ENCODE measurements at places on chromosomes 5 and 9.

GRCh38 chr5:173020643-173021042, 35.5 kb upstream of the CREBRF start:
- no peak for DNase-seq

- no peak for DNase-seq
Measured at GRCh38 chr5:17180864-17181723, 36.3 kb upstream of the BASP1 start.

DNA sequence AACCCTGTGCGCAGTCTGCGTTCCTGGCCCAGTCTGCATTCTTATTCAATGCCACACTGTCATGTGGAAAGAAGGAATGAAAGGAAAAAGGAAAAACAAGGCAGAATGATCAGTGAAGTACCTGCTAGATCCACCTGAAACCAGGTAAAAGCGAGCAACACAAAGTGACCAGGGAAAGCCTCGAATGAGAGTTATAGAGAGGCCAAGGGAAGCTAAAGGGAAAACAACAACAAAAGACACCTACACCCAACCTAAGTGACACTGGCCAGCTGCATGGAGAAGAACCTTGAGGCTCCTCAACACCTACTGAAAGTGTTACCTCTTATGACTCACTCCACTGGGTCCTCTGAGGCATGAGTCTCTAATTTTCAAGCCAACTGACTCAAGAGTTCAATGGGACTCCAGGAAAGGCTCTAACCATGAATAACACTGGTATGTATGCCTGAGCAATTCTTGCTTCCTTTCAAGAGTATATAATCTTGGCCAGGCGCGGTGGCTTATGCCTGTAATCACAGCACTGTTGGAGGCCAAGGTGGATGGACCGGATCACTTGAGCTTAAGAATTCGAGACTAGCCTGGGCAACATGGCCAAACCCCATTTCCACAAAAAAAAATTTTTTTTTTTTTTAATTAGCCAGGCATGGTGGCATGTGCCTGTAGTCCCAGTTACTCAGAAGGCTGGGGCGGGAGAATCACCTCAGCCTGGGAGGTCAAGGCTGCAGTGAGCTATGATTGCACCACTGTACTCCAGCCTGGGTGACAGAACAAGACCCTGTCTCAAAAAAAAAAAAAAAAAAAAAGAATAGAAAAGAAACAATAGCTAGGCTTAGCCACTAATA, 29.0 kb downstream of the MTMR12 start:
- DNase-seq = no peak

GRCh38 chr9:121336665-121337064, 33.4 kb downstream of the STOM start:
- DNase-seq = no peak

DNA sequence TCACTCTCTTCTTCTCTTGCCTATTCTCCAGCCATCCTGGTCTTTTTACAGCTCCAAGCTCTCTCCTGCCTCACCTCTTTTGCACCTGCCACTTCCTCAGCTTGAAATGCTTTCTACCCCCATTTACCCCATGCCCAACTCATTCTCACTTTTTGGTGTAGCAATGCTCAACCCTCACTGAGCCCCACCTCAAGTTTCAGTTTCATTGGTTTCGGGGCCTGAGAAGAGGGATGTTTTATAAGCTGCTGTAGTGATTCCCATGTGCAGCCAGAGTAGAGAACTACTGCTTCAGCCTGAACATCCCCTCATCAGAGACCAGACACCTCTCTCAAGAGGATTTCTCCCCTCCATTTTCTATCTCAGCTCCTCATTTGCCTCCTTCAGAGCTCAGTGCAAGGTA, 45.2 kb upstream of the FYB1 start:
- no peak for DNase-seq

GRCh38 chr5:5105531-5105930, 34.6 kb upstream of the ADAMTS16 start:
- no peak for DNase-seq

DNA sequence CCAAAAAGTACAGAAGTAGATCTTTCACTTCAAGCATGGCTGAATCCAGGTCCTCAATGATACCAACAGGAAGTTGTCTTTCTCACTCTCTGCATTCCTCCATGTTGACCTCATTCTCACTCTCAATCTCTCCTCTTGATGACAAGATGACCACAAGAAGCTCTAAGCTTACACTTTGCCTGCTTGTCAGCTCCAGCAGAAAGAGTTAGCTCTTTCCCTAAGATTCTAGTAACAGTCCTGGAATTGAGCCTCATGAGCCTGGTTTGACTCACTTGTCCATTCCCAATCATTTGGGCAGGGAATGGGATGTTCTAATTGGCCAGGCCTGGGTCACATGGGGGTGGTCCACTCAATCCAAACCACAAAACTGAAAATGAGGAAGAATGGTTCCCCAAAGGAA, 3.3 kb upstream of the CLTA start:
- DNase-seq = no peak

- no peak for DNase-seq
Measured at GRCh38 chr5:2191972-2192371, 309.2 kb upstream of the IRX4 start.

- no peak for DNase-seq
Measured at GRCh38 chr5:15421381-15421780, 78.6 kb upstream of the FBXL7 start.

DNA sequence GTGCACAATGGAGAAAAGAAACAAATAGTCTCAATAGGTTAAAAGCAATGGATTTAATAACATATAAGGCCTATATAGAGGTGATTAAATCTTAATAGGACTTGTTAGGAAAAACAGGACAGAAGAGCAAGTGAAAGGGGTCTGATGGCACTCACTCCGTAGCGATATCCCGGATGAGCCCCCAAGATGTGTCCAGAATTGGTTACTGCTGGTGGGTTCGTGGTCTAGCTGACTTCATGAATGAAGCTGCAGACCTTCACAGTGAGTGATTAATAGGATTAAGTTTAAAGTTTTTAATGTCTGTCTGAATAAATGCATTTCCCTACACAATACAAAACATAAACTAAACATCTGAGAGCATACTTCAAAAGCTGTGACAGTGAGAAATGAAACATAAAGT, 110.4 kb upstream of the FAM174A start:
- DNase-seq = no peak

- DNase-seq = no peak
Measured at GRCh38 chr9:135980926-135981630, 19.9 kb upstream of the UBAC1 start.

- DNase-seq = no peak
Measured at GRCh38 chr5:31530541-31531265, 1.2 kb downstream of the DROSHA start.

DNA sequence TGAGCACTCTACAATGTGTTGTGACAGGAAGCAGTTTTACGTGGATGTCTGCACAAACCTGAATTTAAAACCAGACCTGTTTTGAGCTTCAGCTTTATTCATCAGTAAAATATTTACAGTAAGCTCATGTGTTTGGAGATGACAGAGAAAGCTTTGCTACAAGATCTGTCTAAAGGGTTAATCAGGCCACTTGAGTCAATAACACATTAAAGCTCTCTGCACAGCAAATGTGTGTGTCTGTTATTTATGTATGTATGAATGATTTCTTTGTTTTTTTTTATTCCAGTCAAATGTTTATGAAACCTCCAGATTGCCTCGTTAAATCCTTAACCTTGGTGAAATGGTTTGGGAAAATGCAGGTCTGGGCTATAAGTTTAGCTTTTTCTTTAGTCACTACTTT, 77.3 kb upstream of the SREK1 start:
- DNase-seq = no peak

- DNase-seq = no peak
Measured at GRCh38 chr5:151808451-151809169, 36.9 kb downstream of the G3BP1 start.

DNA sequence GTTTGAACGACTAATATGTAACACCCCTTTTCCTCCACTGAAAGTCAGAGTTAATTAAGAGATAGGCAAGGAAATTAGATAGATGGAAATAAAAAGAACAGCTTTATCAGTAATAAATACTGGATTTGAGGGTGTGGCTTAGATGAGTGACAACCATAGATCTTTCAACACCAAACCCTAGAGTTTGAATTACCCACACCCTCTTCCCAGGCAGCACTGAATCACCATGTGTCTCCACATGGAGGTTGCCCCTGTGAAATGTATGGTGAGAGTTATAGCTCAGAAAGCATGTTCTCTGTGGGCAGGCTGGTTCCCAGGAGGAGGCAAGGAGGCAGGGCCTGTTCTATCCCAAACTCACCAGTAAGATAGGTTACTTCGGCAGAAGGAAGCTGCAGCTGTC, 69.7 kb downstream of the TMEM174 start:
- no peak for DNase-seq

All from right hindlimb (tissue), 1 donor.